ENCODE measurements at places on chromosomes 6 and 20.

- DNase-seq, result no peak
These were observed 57.4 kb upstream of the FOXC1 start for GRCh38 chr6:1552296-1552761.

GRCh38 chr6:89297695-89298351, 17.3 kb downstream of the GABRR2 start:
- no peak for DNase-seq

GRCh38 chr20:32454164-32455145, 96.3 kb downstream of the ASXL1 start:
- no peak for DNase-seq

GRCh38 chr6:152571089-152571488, 66.1 kb downstream of the SYNE1 start:
- no peak for DNase-seq

GRCh38 chr20:51021067-51022025, 1.6 kb downstream of the KCNG1 start:
- no peak for DNase-seq

DNA sequence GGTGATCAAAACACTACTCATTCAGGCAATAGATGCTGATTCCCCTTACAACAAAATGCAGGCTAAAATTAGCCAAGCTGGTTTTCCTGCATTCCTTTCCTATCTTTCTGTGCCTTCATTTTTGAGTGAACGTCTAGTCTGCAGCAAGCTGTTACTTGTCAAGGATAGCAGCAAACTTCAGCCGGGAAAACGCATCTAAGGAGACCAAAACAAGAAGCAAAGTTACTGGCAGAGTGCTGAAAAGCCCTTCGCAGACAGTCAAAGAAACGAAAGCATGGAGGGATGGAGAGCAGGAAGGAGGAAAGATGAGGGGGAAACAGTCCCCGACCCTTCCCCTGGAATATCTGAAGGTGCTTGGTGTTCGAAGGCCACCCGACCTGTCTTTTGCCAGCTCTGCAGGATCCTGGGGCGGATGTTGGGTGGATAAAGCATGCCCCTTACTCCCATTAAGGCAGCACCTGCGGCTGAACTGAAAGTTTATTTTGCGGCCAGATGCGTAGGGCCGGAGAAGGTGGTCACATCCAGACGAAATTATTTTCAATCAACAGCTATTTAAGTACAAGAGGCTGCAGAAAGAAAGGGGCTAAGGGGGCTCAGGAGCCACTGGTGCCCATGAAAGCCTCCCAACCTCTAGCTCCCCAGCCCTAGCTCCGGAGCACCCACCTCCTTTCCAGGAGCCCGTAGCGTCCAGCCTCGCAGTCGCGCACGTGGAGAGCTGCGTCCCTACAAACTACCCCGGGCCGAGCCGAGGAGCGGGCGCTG, 538 bp downstream of the FERMT1 start:
- no peak for DNase-seq

- no peak for DNase-seq
These were observed 20.4 kb downstream of the USP49 start for GRCh38 chr6:41874741-41875140.

DNA sequence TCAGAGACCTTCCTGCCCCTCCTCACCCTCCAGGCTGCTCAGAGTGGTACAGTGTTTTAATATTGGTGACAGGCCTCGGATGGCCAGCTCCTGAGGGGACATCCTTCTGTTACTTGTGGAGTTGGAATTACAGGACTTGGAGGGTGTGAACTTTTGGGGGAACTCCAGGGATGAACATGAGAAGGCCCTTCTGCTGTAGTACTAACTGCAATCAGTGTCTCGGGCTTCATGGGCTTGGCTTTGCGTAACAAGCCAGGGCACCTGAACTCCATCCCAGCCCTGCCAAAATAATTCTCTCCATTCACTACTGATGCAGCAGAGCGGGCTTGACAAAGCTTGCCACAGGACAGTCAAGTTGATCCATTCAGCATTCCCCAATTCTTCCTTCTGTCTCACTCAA, 28.6 kb downstream of the SLC22A23 start:
- DNase-seq, result no peak

DNA sequence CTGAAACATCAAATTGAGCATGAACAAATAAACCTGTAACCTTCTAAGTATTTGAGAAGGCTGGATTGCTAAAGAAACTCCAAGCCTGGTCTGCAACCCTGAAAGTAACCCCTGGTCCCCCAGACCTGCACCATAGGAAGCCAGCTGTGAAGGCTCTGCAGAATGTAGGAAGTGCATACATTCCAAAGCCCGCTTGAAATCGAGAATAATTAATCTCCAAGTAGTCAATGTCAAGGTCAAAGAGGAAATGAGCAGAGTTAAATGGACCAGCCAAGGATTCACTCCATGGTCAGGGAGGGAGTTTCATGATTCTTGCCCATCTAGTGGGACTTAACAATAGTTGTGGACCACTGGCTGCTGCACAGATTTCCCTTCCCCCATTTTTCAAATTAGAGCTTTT, 107.6 kb upstream of the RNF24 start:
- no peak for DNase-seq

GRCh38 chr6:14055541-14055940, 62.0 kb upstream of the CD83 start:
- DNase-seq, result no peak

GRCh38 chr6:161367472-161367871, 93.6 kb upstream of the AGPAT4 start:
- DNase-seq, result no peak

- DNase-seq, result no peak
These were observed 86.2 kb downstream of the AHI1 start for GRCh38 chr6:135411339-135411738.

- no peak for DNase-seq
These were observed 115.3 kb downstream of the RTN4IP1 start for GRCh38 chr6:106513808-106514582.

GRCh38 chr20:59331721-59332329, 31.4 kb downstream of the EDN3 start:
- no peak for DNase-seq

DNA sequence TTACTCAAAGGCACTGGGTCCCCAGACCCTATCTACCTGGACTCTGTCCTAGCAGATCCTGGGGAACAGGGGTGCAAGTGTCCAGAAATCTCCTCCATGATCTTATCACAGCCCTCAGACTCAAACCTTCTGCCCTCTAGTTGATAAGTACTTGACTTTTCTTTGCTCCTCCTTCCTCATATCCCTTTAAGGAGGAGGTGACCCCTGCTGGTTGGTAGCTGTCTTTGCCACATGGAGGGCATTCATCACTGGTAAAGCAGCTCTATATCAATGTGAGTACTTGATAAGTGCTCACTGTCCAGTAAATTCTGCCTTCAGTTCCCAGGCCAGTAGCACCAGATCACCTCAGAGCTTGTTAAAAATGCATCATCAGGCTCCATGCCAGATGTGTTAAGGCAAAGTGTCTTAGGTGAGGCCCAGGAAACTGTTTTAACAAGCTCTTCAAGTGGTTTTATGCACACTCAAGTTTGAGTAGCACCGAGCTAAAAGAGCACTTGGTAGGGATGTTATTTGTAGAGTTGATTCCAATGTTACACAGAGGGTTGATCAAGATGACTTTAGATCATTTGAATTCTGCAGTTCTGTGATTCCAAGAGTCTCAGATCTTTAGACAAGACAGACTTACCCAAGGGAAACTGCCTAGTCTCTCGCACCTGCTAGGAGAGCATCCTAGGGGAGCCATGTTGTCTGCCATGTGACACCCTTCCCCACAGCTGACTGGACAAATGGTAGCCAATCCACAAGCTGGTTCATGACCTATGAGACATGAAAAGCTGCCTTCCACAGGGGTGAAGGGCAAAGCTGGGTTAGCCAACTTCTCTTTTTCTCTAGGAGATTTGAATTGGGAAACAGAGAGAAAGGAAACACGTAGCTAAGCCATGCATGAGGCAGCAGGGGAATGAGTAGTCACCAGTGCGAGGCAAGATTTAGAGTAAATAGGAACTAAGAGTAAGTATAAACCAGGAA, 18.6 kb downstream of the TREML2 start:
- DNase-seq, result peak; percentile 29

DNA sequence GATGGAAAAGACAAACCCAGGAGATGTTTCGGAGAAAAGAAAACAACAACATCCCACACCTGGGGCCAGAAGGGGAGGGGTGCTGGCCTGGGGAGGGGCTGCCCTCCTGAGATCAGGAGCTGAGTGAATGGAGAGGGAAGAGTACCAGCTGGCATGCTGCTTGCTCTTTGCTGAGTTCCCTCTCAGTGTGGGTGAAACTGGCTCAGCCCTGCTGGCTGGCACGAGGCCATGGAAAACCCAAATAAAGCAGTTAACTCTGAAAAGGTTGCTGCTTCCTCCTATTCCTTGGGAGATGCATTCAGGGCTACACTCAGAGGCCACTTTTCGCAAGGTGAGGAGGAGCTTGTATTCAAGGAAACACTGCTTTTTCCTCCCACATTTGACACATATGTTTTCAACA, 8.0 kb upstream of the KCNK16 start:
- DNase-seq, result no peak

DNA sequence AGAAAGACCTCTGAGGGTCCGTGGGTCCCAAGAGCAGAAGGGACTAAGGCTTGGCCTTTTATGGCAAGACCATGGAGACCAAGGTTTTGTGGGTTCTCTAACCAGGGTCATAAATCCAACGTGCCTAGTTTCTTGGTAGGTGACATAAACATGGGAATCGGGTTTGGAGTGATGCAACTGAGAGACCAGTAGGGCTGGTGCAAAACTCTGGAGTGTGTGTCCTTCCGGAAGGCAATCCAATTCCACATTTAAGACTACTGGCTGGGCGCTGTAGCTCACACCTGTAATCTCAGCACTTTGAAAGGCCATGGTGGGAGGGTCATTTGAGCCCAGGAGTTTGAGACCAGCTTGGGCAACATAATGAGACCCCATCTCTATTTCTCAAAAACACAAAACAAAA, 116.5 kb upstream of the ARG1 start:
- DNase-seq, result no peak

DNA sequence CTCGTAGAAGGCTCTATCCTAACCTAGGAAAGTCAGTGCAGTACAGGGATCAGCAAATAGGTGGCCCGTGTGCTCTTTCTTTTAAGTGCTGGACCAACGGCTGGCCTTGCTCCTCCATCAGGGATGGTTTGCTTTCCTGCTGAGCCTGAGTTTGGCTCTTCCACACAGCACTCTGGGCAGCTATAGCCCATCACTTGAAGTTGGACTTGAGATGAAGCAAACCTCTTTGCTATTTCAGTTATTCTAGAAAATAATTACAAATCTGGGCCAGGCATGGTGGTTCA, 66.9 kb upstream of the KCNK16 start:
- no peak for DNase-seq

DNA sequence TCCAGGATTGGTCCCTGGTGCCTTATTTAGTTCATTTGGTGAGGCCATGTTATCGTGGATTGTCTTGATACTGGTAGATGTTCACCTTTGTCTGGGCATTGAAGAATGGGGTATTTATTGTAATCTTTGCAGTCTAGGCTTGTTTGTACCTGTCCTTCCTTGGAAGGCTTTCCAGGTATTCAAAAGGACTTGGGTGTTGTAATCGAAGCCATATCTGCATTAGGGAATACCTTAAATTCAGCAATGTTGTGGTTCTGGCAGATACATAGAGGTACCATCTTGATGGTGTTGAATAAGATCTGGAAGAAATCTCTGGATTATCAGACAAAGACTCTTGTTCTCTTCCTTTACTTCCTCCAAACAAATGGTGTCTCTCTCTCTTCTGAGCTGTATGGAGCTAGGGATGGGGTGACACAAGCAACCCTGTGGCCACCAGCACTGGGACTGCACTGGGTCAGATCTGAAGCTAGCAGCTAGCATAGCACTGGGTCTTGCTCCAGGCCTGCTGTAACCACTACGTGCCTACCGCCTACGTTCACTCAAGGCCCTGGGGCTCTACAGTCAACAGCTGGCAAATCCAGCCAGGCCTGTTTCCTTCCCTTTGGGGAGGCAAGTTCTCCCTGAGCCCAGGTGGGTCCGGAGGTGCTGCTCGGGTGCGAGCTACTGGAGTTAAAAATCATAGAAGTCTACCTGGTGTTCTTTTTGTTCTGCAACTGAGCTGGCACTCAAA, 261.1 kb upstream of the CITED2 start:
- no peak for DNase-seq

DNA sequence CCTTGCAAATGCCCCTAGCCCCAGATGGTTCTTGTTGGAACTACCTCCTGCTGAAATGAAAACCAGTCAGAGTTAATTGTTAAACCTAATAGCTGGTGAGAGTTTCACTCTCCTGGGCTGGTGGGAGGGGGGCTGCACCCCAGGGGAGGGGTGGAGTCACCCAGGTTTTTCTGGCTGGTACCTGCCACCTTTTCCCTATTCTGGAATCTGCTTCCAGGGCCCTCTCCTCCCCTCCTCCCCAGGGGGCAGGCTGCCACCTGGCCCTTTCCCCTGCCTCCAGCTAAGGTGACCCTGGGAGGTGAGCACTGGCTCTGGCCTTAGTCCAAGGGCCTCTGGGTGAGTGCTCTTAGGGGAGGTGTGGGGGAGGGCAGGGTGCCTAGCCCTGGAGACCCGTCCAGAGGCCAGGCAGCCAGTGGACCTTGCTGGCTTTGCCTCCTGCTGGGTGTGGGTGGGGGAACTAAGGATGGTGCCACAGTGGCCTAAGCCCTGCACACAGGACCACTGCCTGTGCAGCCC, 48.8 kb upstream of the EPB41L1 start:
- no peak for DNase-seq

- no peak for DNase-seq
These were observed 562 bp downstream of the TRIM39 start for GRCh38 chr6:30327232-30327746.

GRCh38 chr20:57004951-57005933, 261.2 kb downstream of the BMP7 start:
- DNase-seq, result no peak

DNA sequence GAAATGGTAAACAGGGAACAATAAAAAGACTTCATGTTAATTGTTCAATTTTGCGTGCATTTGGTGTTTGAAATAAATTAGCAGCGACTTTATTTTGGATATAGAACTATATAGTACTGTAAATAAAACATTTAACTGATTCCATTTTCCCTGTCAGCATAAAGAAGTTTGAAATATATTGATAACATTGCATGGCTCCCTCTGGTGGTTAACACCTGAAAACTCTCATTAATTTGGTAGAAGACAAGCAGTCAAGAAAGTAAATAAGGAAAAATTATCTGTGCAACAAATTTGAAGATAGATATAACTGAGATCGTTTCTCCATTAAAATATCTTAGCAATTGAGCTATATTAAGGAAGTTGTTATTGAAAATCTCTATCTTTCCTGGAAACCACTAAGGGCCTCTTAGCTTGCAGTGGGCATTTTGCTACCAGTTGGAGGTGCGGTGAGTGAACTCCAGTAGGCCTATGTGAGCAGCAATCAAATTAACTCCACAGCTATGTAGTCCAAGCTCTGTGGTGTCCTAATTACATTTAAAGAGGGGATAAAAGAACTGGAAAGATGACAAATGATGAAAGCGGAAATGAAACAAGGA, 435.7 kb upstream of the FKBP1C start:
- DNase-seq, result no peak

DNA sequence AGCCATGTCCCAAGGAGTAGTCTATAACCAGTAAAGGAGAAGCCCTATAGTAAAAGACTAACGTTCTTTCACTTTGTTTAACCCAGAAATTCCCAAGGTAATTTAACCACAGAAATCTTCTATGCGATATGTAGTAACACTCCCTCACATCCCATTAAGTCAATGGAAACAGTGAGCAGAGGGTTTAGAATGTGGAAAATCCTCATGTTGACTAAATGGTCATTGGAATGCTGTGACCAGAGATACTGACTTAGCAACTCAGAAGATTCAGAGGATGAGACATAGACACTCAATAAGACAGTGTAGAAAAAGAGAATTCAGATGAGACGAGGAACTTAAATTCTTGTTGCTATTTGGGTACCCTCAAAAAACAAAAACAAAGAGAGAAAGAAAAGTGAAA, 562.2 kb upstream of the NOX3 start:
- DNase-seq, result no peak

- DNase-seq, result no peak
These were observed 203.4 kb upstream of the SULF2 start for GRCh38 chr20:47988676-47989075.
